ENCODE measurements at places on chromosomes 6 and 20.
A peak's percentile ranks its signal among the peaks of the same experiment; 100 is the strongest.

DNA sequence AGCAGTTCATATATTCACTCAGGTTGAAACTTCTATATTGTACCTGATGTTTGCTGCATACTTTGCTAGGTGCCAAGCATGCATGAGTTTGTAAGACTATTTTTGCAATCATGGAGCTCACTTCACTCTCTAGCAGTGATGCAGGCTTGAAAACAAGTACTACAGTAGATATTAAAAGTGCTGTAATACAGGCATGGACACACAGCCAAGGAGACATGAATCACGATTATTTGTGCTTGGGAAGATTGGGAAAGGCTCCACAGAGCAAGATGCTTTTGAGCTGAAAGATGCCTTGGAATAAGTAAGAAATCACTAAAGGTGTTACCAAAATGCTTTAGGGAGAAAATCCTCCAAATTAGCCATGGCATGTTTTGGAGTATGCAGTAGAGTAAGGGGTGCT lies 427.4 kb downstream of the UTRN start:
- peak; percentile 42 for DNase-seq

DNA sequence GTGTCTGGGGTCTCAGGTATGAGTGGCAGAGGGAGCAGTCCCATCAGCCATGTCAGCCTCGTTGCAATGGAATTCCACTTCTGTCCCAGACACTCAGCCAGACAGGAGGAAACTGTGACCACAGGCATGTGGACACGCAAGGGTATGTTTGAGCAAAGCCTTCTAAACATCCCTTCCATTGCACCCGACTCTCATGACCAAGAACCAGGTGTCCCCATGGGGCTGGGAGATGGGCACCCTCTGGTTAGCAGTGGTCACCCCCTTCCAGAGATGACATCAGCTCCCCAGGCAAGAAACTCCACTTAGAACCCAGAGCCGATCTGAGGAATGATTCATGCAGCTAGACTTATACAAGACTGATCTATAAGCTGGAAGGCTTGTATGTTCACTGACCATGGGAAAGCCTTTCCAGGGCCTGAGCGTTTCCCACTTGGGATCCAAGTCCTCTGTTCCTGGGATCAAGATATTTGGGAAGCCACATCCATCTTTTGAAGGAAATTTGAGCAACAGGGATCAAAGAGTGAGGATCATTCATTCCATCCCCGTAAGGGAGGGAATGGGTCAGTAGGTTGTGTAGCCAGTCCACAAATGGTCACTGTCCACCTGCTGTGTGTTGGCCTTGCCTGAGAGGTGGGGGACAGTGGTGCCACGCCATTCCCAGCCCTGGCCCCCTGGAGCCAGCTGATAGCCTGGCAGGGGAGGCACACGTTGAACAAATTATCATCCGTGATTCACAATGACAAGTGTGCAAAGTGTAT lies 3.9 kb upstream of the MRGBP start:
- DNase-seq: no peak

DNA sequence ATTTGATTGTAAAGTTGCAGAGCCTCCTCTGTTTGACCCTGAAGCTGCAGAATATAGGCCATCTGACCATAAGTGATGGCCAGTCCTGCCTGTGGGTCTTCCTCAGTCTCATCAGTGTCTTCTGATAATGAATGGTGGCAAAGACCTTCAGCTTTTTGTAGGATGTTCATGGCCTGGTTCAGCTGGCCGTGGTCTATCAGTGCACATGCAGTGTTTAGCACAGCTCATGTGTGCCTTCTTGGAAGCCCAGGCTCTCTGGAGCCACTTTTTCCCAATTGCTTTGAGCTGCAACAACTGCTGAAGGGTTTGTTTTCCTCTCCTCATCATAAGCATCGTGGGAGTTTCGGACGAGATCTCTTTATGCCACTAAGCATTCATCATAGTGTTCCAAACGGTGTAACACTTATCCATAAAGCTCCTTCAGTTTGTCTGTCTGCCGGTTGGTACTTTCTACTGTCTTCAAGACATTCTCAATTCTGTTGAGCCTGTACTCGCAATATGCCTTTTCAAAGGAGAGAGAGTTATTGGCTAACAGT lies 70.1 kb upstream of the TULP4 start:
- DNase-seq: no peak

GRCh38 chr6:129451187-129451586 lies 258.8 kb downstream of the ARHGAP18 start:
- DNase-seq: no peak

GRCh38 chr6:1572892-1573291 lies 36.8 kb upstream of the FOXC1 start:
- DNase-seq: no peak

GRCh38 chr20:36408219-36408618 lies 102.1 kb downstream of the DLGAP4 start:
- DNase-seq: no peak

All from GM04504 (cell line).